NCI-H1105 (cell line): ENCODE measurements at places on chromosomes 16 and 17.

DNA sequence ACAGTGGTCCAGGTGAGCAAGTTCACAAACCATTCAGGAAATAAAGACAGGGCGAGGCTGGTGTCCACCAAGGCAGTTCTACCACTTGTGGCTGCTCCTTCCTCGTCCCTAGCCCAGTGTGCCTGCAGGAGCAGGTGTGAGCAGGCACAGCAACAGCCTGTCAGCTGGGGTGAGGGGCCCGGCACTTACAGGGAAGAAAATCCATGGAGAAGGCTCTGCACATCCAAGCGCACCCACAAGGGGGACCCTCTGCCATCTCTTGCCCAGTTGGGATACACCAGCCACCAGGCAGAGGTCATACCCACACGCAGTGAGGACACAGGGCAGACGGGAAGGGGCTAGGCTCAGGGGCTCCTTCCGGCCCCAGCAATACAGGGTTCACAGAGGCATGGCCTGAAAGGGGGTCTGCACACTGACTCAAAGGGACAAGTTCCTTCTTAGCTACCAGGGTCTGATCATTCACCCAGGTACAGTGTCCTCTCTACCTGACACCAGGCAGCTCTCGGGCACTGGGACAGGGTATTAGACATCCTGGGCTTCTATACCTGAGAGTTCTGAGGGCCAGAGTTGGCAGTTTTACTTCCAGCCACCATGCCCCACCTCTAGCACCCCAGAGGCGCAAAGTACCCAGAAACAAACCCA is 27.0 kb downstream of the CDIP1 start:
- DNase-seq, result peak; percentile 32

DNA sequence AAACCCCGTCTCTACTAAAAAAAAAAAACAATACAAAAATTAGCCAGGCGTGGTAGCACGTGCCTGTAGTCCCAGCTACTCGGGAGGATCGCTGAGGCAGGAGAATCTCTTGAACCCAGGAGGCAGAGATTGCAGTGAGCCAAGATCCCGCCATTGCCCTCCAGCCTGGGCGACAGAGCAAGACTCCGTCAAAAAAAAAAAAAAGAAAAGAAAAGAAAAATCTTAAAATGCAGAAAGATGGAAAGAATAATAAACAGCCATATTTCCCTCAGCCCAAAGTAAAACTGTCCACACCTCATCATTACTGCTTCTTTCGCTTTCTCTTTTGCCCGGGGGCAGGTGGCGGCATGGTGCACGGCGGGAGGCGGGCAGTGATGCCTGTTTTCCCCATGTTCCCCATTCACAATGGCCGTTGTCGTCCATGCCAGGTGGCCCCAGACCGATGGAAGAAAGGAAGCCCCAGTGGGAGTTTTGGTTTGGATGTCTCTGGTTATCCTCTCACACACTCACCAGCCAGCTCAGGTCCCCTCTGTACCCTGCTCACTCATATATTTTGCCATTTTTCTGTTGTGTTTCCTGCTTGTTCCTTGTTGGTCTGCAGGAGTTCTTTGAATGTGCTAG is 37.0 kb upstream of the PEMT start:
- no peak for DNase-seq

DNA sequence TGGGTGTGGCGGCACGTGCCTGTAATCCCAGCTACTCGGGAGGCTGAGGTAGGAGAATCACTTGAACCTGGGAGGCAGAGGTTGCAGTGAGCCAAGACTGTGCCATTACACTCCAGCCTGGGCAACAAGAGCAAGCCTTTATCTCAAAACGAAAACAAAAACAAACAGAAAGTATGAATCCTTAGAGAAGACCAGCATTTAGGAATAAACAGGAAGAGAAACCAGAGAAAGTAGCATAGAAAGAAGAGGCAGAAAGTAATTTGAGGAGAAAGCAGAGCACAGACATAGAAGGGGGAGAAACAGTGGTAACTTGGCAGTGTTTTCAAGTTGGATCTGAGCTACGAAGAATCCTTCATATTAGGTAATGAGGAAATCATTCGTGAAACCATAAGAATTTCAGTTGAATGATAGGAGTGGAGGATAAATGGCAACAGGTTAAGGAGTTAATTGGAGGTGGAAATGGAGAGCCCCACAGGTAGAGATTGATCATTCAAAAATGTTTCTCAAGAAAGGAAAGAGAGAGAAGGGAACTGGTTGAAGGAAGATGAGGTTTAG is 9.7 kb upstream of the CCL2 start:
- DNase-seq, result no peak

DNA sequence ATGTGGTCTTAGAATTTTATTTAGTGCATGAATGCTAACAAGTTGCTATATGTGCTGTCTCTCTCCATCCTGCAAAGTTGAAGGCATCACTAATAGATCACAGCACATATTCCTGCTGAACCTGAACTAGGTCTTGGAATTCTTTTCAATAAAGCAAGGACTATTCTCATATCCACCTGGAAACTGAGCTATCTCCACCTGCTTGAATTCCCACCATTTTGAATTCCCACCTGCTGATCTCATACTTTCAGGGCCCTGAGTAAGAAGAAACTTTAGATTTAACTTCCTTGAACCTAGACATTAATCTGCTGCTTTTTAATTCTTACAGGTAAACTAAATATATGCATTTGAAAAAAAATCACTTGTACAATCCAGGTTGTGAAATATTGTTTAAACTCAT is 445.3 kb upstream of the CCL2 start:
- DNase-seq, result no peak

DNA sequence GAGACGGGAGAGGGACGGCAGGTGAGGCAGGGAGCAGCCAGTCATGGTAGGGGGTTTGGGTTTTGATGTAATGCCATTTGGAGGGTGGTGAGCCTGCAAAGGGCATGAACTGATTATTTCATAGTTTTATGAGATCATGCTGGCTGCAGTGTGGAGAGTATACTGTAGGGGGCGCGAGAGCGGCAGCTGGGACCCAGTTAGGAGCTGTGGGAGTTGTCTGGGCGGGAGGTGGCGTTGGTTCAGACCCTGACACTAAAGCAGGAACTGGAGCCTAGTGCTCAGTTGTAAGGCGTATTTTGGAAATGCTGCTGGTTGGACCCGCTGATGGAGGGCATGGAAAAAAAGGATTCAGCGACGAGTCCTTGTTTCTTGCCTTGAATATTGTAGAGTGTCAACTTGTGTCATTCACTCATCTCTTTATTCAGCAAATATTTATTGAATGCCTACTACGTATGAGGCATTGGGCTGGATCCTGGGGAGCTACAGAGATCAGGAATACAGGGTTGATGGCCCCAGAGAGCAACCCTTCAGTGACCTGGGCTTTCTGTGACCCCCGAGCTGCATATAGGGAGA is 23.7 kb upstream of the KDM8 start:
- no peak for DNase-seq

DNA sequence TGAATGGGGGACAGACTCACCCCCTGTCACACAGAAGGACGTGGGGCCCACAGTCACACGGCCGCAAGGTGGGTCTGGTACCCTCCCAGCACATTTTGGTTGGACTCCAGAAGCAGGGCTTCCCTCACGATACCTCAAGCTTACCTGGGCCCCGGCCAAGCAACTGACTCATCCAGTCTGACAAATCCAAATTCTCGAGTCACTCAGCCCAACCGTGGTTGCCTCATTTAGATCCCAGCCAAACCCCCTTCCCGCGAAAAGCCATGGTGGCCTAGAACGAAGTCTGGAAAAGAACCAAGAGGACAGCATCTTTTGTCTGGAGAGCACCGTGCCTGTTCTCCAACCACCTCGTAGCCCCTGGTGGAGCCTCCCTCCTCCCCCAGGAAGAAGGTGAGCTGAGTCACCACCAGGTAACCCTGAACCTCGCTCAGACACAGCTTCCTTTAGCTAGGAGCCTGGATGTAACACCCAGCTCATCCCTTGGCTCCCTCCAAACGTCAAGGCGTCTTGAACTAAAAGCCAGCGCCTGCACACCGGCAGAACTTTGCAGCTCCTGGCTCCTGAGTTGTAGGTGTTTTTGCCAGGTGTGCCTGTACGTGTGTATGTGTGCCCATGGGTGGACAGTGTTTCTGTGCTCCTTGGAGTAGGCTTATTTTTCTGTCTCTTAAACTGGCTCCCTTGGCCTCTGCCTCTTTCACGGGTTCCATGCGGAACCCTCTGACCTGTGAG is 78.9 kb downstream of the CMIP start:
- DNase-seq, result no peak

DNA sequence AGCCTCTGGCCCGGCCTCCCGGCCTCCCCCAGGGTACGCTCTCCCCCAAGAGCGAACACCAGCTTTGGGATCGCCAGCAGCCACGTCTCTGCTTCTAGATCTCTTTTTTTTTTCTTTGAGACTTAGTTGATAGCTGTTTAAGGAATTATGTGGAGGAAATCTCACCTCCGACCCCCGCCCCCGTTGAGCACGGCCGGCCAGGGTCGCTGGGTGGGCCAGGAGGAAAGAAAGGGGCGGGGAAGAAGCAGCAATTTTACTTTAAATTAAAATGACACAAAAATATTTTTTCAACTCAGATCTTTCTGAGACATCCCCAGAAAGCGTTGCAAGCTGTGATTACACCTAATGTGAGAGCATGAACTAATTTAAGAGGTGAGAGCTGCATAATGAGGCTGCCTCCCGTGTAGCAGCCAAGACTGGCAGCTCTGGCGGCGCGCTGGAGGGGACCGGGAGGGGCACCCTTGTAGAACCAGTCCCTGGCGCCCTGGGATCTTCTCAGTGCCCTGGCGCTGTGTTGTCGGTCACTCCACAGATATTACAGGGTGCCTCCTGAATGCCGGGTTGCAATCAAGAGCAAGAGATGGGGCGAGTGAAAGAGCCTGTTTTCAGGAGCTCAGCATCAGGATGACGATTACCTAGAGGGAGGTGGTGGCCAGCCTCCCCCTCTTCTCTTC is 1.9 kb upstream of the CBLN1 start:
- peak; percentile 48 for DNase-seq

DNA sequence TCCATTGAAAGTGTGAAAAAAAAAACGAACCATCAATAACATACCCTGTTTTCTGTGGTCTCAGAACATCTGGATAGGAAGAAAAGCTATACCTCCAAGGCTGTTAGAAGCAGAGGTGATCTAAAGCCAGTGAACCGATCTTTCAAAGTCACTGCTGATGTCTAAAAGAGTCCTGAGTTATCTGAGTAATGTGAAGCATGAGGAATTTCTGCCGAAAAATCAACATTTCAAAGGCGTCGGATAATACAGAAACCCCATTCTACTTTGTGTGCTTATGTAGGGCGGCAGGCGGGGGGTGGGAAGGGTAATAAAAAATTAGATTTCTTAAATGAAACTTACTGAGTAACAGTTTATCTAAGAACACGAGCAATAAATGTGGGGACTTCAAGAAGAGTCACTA is 3.9 kb downstream of the XYLT1 start:
- DNase-seq, result no peak

- no peak for DNase-seq
Observed at GRCh38 chr17:81090361-81091136, 55.6 kb downstream of the BAIAP2 start.

DNA sequence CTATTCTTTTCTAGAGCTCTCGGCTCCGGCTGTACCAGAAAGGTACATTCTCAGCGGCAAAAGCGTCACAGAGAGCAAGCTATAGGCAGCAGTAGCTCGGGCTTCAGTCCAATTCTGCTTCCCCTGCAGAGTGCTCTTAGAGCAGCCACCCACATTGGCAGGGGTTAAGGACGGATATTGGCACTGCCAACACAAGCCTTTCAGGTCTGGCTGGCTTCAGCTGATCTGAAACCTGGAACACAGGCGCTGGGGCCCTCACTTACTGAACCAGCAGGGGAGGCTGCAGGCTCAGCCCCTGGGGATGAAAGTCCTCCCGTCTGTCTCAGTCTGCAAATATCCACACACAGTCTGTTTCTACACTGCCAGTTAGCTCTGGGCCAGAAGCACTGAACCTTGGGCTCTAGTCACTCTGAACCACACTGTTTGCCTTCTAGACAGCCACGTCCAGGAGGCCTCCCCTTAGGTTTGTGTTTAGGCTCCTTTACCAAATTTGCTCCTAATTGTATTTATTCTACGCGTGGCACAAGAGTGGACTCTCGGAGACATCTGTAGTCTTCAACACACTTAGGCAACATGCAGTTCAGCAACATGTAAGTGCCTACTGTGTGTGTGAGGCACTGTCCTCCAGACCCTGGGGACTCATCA is 40.1 kb downstream of the HIC1 start:
- no peak for DNase-seq

- DNase-seq, result no peak
Observed at GRCh38 chr16:3961449-3961849, 80.9 kb upstream of the CREBBP start.

DNA sequence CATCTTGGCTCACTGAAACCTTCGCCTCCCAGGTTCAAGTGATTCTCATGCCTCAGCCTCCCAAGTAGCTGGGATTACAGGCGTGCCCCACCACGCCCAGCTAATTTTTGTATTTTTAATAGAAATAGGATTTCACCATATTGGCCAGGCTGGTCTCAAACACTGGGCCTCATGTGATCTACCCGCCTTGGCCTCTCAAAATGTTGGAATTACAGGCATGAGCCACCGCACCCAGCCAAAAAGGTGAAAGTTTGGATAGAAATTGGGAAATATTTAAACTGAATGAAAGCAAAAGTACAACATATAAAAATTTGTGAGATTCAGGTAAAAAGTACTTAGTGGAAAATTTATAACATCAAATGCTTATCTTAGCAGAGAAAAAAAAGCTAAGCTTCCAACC is 52.9 kb upstream of the KIFC3 start:
- no peak for DNase-seq

DNA sequence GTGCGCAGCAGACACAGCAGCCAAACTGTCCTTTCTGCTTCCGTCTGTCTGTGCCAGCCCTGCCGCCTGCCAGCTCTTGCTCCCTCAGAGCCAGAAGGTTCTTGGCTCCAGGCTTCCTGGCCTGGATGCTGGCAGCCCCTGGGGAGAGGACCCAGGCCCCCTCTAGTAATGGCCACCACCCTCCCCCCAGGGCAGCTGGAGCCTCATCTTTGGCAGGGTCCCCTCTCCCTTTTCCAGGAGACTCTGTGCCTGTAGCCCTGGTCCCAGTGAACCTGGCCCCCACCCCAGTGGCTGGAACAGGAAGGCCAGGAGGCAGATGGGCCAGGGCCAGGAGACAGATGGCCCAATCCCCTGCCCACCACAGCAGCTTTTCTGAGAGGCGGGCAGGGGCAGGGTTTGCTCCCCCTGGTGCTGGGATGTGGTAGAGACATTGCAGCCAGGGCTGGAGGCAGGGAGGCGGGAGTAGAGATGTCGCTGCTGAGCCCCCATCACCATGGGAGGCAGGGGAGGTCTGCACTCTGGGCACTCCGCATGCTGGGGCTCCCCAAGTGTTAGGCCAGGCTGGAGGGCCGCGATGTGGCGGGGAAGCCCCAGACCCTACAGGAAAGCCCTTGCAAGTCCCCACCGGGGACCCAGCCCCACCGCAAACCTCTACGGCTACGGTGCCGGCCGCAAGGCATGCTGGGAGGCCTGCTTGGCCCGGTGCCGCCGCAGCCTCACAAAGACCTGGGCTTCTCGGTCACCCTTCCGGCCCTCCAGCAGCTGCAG is 16.7 kb downstream of the UNC13D start:
- peak; percentile 37 for DNase-seq

DNA sequence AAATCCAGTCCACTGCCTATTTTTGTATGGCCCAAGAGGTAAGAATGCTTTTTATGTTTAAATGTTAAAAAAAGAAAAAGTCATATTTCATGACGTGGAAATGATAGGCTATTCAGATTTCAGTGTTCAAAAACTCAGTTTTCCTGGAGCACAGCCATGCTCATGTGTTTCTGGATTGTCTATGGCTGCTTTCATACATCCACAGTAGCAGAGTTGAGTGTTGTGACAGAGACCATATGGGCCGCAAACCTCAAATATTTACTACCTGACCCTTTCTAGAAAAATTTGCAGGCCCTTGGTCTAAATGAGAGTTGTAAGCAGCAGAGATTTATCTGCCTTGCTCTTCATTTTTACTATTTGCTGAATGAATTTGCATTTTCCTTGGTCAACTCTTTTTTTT is 264.1 kb downstream of the CBLN1 start:
- no peak for DNase-seq
